ENCODE measurements at places on chromosomes 2 and 18.

DNA sequence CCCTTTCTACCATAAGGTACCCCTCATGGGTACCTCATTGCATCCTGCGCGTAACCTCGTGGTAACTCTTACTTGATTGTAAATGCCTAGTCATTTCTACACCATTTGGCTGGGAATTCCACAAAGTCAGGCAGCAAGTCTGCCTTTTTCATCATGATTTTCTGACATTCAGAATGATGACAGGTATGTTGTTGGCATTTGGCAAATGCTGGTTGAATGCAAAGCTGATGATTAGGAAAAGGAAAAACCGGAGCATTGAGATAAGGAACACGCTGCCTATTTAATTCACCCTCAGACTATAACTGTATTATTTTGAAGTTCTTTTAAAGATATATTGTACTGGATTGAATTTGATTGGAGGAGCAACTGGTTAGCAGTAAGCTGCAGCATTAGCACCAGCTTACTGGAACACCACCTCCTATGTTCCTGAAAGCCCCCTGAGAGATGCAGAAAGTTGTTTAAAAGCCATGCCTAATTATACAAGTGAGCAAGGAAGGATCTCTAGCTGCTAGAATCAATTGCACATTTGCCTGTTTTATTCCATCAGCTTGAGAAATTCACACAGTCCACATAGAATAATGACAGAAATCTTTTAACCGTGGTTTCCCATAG is 520.1 kb downstream of the LRP1B start:
- no peak for DNase-seq

GRCh38 chr2:160063271-160063670 is 856 bp upstream of the PLA2R1 start:
- DNase-seq = no peak

DNA sequence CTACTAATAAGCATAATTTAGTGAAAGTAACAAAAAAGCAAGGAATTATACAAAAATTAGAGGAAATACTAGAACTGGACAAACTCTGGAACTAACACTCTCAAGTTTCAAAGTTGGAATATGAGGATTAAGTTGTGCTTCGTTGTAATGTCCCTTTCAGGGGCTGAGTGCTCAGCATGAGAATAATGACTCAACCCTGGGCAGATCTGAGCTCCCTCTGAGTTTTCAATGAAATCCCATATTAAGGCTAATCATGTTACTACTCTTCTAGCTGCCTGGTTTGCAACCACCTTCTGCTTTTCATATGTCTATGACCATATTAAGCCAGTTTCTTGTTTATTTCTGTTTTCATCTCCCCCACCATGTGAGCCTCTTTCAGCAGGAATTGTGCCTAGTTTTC is 274.9 kb upstream of the LRRTM4 start:
- no peak for DNase-seq

- DNase-seq = no peak
These were observed 23.5 kb upstream of the RHOB start for GRCh38 chr2:20423359-20423758.

GRCh38 chr18:35377875-35378573 is 887 bp upstream of the ZNF396 start:
- DNase-seq = no peak

GRCh38 chr2:174666312-174666711 is 68.7 kb upstream of the WIPF1 start:
- DNase-seq = no peak

GRCh38 chr2:190802129-190802528 is 78.5 kb upstream of the GLS start:
- no peak for DNase-seq

DNA sequence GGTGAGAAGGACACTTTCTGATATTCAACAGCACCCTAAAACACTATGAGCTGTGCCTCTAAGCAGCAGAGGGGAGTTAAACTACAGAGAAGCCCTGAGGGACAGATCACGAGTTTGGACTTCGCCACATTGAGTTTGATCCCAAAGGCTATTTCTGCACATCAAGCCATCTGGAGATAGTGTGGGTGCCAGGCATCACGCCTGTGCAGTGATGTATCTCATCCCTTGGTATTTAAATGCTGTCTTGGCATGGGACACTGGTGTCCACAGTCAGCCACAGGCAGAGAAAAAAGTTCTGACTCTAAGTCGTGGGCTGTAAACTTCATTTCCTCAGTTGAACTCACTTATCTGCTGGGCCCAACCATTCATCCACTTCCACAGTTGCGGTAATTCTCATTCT is 742.3 kb upstream of the CELF4 start:
- no peak for DNase-seq

DNA sequence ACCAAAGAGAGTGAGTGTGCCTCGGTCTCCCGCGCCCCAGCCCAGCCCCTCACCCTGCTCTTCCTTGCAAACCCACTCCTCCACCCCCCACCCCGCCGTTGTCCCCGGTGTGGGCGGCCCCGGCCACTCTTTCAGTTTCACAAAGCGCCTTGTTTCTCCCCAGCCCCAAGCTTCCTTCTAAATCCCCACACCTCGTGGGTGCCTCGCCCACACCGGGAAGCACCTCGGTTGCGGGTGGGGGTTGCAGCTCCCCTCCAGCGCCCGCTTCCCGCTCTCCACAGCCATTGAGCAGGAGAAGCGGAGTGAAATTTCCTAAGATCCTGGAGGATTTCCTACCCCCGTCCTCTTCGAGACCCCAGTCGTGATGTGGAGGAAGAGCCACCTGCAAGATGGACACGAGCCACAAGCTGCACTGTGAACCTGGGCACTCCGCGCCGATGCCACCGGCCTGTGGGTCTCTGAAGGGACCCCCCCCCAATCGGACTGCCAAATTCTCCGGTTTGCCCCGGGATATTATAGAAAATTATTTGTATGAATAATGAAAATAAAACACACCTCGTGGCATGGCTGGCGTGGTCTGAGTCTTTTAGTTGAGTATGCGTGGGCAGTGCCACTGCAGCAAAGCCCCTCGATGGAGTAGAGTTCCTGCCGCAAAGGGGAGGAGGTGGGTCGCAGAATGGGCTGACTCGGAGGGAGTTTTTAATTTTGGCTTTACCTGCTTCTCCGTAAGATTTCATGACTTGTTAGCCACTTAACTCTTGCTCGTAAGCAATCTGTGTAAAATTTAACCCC is 848 bp downstream of the TMSB10 start:
- DNase-seq = no peak

DNA sequence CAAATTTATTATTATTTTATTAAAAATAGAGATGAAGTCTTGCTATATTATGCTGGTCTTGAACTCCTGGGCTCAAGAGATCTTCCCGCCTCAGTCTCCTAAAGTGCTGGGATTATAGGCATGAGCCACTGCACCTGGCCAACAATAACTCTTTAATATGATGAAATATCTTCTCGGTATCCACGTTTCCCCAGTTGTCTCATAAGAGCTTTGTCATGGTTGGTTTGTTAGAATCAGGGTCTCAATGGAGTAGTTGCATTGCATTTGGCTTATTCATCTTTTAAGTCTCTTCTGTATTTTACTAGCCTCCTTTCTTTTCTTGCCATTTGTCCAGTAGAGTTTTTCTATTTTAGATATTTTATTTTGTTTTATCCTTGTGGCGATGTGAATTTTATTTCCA is 32.7 kb upstream of the DLX2 start:
- no peak for DNase-seq

GRCh38 chr2:150789376-150789905 is 302.0 kb upstream of the RND3 start:
- DNase-seq = no peak

GRCh38 chr2:197838036-197838435 is 33.6 kb downstream of the PLCL1 start:
- DNase-seq = no peak

DNA sequence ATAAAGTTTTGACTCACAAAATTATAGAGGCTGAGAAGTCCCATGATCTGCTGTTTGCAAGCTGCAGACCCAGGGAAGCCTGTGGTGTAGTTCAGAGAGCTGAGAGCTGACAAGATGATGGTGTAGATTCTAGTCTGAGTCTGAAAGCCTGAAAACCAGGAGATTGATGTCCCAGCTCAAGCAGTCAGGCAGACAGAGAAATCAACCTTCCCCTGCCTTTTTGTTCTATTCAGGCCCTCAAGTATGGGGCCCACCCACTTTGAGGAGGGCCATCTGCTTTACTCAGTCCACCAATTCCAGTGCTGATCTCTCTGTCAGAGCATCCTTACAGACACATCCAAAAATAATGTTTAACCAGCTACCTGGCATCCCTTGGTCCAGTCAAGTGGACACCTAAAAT is 479.6 kb downstream of the STK39 start:
- no peak for DNase-seq

DNA sequence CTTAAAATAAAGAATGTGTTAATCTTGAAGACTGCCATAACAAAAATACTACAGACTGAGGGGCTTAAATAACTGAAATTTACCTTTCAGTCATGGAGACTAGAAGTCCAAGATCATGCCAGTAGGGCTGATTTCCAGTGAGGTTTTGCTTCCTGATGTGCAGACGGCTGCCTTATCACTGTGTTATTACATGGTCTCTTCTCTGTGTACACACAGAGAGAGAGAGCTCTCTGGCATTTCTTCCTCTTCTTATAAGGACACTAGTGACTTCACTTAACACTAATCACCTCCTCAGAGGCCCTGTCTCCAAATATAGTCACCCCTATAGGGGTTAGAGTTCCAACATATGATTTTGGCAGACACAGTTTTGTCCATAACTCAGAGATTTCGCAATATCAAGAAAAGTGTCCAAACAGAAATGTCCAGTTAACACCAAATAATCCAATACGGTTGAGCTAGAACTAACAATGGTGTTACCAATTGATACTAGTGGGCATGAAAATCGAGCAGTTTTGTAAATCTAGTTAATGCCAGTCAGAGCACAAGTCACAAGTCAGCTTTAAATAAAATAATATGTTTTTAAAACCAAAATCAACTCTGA is 399.8 kb downstream of the ADCYAP1 start:
- no peak for DNase-seq

- no peak for DNase-seq
These were observed 43.8 kb upstream of the RBM44 start for GRCh38 chr2:237754626-237755248.

- no peak for DNase-seq
These were observed 105.6 kb downstream of the PRPF40A start for GRCh38 chr2:152611458-152612231.

- no peak for DNase-seq
These were observed 31.2 kb downstream of the SMAD7 start for GRCh38 chr18:48919547-48919946.

DNA sequence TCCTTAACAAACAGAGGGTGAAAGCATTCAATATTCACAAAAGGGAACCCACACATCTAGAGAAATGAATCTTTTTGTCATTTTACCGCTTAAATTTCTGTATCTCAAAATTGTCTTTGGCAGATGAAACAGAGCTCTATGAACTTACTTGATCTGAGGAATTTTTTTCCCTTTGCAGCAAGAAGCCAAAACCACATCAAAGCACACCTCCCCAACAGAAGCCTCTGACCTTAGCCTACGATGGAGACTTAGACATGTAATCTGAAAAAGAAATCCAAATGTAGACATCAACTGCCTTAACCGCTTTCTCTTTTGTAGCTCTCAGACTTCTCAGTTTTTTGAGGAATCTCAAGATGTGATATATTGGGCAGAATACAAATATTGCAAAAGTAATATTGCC is 287.9 kb upstream of the HNMT start:
- no peak for DNase-seq

DNA sequence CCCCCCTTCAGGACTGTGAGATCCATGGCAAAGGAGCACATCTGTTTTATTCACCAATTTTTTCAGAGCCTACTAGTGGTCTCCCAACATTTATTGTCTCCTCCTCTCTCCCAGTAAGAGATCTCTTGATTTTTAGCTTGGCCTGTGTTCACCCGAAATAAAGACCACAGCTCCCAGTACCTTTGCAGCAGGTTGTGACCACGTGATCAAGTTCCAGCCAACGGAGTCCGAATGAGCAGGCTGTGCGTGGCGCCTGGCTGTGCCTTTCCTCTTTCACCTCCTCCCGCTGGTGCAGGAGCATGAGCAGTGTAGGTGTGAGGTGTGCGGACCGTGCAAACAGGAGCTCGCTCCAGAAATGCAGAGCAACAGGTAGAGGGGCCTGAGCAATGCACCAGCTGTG is 143.6 kb upstream of the GLI2 start:
- no peak for DNase-seq

- no peak for DNase-seq
These were observed 266.5 kb downstream of the NEDD4L start for GRCh38 chr18:58310517-58310916.

- no peak for DNase-seq
These were observed 12.7 kb downstream of the INPP1 start for GRCh38 chr2:190355968-190356644.

DNA sequence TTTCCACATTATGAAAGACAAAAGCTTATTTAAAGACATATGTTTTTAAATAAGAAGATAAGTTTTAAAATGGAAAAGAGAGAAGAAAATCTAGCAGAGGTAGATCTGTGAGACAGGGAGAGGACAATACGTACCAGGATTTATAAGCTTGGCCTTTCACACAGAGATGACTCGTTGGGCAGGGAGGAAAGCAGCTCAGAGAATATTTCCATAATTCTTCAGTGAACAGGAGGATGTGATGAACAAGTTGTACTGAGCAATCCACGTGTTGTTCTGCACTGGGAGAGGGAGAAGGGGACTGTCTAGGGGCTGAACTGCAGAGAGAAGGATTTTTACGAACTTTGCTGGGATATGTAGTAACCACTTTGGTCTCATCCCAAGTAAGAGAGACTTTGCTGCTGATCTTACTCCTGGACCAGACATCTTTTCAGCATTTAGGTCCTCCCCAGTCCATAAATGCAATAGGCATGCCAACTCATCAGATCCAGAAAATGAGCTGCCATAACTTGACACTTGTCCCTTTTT is 162.5 kb upstream of the SETBP1 start:
- DNase-seq = no peak

DNA sequence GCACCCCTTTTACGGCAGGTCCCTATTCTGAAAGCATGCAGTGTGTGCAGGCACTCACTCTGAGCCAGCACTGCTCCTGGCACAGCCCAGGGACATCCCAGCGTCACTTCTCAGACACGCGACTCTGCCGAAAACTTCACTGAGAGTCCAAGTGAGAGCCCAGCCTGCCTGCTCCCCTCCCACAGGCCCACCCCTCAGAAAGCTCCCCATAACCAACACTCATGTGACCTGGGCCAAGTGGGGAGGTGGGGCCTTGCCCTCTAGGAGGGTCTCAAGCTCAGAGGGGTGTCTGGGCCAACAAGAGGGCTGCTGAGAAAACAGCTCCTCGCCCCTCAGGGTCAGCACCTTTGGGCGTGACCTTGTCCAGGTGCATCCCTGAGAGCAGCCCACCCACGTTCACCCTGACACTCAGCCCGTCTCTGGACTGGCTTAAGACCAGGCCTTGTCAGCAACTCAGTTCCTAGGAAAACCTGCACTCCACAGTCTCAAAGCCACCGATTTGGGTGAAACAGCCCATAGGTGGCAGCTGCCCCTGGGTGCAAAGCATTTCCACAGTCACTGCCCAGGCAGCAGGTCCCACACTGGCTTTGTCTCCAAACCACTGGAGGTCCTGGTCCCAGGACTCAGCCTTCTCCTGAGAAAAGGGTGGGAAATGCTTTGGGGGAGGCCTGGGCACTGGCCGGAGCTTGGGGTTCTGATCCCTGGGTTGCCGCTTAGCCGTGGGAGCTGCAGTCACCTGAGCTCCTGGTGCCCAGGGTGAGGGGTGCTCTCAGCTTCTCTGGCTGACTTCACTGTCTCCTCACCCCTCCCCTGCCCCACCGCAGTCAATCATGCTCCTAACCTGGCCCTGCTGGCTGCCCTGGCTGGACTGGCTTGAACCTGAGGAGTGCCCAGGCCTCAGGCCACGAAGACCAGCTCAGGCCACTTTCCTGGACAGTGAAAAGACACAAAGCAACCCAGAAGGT is 209.6 kb downstream of the HDAC4 start:
- no peak for DNase-seq

GRCh38 chr2:23269747-23270146 is 115.2 kb upstream of the KLHL29 start:
- DNase-seq = no peak

- no peak for DNase-seq
These were observed 42.1 kb downstream of the RAPH1 start for GRCh38 chr2:203492965-203493364.
